ENCODE measurements at places on chromosomes 2 and 18. TPM values are rescaled to one million over a fixed set of nuclear protein-coding genes. Genes with fewer than 3 reads are reported as not detected.

- no peak for DNase-seq
These were observed 627 bp downstream of the WDCP start for GRCh38 chr2:24046599-24046929.

GRCh38 chr2:69180227-69180626 is 167.2 kb downstream of the ANTXR1 start:
- no peak for DNase-seq

GRCh38 chr18:79283929-79284328 is 111.8 kb upstream of the NFATC1 start:
- no peak for DNase-seq

DNA sequence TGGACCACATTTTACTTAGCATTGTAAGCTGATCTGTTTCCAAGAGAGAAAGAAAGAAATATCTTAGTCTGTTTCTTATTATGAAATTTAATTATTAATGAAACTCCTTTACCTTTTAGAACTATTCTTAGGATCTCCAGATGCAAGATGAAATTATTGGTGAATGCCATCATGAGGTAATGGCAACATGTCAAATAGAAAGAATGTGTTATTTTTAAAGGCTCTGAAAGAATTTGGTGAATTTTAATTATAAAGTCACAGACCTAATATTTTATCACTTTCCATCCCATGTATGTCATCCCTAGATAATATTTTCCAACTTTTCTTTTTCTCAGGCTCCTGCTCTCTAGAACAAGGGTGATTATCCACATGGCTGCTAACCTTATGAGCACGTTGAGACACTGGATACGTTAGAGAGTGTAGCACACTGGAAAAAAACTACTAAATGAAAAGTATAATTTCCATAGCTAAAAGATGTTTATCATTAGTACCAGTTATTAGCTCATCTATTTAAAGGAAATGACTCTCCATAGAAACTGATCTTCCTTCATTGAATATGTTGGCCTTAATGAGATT is 95.2 kb upstream of the SCG2 start:
- DNase-seq = no peak

DNA sequence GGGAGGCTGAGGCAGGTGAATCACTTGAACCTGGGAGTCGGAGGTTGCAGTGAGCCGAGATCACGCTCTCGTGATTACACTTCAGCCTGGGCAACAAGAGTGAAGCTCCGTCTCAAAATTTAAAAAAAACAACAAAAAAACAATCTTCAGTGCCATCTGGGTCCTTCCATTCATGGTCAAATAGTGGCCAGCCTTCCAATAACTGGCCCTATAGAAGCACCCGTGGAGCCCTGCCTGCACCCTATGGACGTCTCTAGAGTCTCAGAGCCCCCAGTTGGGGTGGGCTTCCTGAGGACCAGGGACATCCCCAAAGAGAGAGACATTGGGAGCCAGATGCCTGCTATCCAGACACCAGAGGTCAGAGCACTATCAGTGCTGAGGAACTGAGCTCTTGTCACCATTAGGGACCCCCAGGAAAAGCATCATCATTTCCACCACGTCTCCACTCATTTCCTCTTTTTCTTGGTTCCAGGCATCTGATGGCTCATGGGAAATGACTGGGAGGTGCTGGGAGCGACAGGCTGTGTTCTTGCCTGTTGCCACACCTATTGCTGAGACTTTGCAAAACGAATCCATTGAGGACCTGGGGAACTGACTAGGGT is 9.4 kb downstream of the NEU2 start:
- no peak for DNase-seq

DNA sequence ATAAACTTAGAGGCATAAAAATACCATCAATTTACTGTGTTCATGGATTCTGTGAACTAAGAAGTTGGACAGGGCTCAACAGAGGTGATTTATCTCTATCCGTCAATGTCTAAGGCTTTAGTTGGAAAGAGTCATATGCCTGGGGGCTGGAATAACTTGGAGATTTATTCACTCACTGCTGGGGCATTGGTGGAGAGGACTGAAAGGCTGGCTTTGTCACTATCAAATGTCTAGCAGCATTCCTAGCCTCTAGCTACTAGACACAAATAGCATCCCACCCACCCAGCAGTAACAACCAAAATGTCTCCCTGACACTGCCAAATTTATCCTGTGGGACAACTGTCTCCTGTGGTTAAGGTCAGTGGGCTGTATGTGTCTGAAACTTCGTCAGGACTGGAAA is 71.0 kb downstream of the EVA1A start:
- no peak for DNase-seq

DNA sequence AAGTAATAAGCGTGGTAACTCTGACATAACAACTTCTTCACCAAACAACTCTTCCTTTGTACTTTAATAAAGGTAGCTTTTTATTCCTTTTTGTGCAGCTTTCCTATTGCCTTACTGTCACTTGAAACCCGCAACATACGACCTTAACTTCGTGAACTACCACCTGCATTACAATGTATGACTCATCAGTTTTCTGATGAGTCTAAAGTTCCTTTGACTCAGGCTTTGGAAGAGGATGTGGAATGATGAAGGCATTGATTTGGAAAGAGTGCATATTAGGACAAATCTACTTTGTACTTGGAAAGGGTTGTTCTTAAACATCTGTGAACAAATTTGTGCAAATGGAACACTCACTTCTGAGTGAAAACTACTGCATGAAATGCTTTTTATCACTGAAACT is 1012.1 kb downstream of the TMEM182 start:
- DNase-seq = no peak

GRCh38 chr2:189421644-189422043 is 19.6 kb upstream of the WDR75 start:
- no peak for DNase-seq

GRCh38 chr2:776038-776437 is 98.8 kb upstream of the TMEM18 start:
- no peak for DNase-seq

DNA sequence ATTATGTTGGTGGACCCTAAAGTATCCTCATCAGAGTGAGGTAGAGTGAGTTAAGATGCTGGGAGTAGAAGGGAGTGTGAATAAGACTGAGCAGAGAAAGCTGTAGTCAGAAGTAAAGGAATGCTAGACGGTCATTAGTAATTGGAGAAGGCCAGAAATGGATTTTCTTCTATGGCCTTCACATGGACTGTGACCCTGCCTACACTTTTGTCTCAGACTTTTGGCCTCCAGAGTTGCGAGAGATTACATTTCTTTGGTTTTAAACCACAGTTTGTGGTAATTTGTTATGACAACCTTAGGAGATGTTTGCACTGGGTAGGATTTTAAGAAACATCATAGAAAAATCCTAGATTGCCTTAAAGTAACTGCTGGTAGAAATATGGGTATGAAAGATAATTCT is 1267.7 kb upstream of the TMEFF2 start:
- DNase-seq = no peak

DNA sequence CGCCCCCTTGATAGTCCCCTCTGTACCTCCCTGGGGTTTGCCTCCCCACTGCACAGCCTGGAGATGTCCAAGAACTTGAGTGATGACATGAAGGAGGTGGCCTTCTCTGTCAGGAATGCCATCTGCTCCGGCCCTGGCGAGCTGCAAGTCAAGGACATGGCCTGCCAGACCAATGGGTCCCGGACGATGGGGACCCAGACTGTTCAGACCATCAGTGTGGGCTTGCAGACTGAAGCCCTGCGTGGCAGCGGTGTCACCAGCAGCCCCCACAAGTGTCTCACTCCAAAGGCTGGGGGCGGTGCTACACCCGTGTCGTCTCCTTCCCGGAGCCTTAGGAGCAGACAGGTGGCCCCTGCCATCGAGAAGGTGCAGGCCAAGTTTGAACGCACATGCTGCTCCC is 119.9 kb downstream of the MTCL1 start:
- no peak for DNase-seq

DNA sequence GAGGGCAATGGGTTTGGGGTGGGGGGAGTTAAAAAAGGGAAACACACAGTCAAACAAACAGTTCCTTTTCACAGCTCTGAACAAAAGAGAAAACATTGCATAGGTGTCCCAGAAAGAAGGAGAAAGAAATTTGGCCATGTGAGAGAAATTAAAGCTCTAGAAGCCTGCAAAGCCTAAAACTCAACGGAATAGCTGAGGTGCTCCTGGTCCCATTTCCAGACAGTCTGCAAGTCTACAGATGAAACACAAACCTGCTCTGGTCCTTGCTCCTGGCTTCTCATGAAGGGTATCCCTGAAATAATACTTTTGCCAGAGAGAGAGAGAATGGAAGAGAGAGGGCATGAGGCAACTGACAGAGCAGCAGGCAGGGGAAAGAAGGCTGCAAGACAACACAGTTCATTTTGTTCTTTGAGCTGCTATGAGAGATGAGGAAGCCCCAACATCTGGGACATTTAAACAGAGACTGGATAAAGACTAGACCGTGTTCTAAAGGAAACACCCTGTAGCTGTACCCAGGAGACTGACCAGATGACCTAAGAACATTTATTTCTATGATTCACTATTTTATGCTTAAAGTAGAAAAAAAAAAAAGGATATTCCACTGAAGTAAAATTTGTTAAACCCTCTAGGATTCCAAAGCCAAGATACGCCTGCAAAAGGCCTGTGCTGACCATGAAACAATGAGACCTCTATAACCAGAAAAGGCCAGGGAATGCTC is 57.3 kb upstream of the CYP26B1 start:
- no peak for DNase-seq

GRCh38 chr2:12057436-12058166 is 311.2 kb downstream of the LPIN1 start:
- no peak for DNase-seq

DNA sequence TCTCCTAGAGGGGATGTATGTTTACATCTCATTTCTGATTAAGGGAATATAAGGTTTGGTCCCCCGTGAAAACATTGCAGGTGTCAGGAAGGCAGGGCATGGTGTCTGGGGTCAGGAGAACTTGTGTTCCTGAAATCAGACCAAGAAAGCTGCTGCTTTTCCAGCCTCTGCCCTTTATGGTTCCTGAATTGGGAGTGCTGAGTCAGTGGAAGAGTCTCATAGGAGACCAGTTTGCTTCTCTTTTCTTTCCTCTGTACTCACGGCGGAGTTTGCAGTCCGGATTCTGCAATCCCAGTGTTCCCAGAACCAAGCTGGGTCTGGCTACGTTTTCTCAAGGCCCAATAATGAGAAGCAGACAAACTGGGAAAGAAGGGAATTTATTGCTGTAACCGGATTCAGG is 5.1 kb upstream of the MARCO start:
- DNase-seq = no peak

- no peak for DNase-seq
These were observed 57.2 kb downstream of the TSHZ1 start for GRCh38 chr18:75267643-75268363.

GRCh38 chr2:18245375-18245774 is 315.1 kb downstream of the RDH14 start:
- no peak for DNase-seq

DNA sequence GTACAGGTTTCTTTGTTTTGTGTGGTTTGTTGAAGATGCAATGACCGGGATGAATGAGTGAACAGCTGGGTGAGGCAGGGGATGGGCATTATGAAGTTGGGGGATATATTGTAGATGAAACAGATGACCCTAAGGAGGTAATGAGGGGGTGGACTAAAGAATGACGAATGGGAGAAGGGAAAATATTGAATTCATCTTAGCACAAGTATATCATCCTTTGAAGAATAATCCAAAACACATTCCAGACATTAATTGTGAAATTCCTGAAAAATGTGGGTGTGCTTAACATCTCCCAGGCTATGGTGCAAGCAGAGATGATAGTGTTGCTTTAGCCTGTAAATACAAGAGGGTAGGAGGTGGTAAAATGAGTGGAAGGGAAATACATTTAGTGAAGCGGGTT is 5.8 kb downstream of the CRIM1 start:
- no peak for DNase-seq

DNA sequence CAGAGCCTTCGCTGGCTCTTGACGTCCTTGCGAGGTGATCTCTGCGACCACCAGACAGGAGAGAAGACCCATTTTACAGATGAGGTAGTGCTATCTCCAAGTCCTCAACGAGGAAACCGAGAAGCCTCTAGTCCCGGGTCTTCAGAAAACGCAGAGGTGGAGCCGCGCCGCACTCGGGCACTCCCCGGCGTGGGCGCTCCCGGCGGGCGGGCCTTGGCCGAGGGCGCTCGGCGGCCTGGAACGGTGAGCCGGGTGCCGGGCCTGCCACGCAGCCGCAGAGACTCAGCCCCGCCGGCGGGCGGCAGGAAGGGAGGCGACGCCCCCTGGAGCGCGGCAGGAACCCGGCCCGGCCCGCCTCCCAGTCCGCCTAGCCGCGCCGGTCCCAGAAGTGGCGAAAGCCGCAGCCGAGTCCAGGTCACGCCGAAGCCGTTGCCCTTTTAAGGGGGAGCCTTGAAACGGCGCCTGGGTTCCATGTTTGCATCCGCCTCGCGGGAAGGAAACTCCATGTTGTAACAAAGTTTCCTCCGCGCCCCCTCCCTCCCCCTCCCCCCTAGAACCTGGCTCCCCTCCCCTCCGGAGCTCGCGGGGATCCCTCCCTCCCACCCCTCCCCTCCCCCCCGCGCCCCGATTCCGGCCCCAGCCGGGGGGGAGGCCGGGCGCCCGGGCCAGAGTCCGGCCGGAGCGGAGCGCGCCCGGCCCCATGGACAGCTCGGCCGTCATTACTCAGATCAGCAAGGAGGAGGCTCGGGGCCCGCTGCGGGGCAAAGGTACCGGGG is at the start of gene CTDSP1:
TSS of gene CTDSP1 (plus strand) at position 478 of the 776 bp plus-strand sequence. CDS start at position 701, 223 bp downstream.
- DNase-seq = peak; percentile 96

DNA sequence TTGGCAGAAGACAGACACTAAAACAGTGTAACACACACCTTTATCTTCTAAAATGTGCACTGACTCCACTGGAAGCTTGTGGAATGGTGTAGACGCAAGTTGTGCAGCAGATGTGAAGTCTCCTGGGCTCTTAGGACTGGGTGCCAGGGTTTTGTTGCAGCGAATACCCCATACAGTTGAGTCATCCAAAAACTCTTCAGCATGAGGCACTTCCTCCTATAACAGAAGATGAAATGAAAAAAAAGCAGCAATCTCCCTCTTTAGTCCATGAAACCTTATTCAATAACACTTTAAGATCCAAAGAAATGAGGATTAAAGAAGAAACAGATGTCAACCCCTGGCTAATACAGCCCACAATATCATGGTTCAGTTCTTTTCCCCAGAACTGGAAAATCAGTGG is 22.2 kb downstream of the BUB1 start:
- no peak for DNase-seq

GRCh38 chr2:164600763-164601162 is 20.5 kb downstream of the GRB14 start:
- DNase-seq = no peak

DNA sequence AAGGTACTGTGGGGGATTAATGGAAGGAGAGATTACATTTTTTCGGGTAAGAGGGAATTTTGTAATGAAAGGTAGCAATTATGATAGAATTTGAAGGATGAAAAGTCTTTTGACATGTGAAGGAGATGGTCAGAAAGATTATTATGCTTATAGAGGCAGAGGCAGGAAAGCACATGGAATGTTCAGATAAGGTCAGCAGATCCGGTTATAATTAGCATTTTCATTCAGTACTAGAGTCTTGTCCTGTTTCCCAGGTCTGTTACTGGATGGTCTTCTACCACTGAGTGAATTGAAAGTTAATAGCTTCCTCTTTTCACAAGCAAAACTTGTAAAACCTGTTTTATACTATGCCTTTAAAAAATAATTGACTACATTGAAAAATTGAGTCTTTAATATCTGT is 116.9 kb downstream of the PHLPP1 start:
- DNase-seq = no peak

The DYNAP gene
- total RNA-seq = not detected

The MC5R gene
- total RNA-seq = not detected

The OXER1 gene
- not detected for total RNA-seq

The TSPYL6 gene
- not detected for total RNA-seq

The CPO gene
- not detected for total RNA-seq

The OR6B2 gene
- not detected for total RNA-seq

The EGR4 gene
- total RNA-seq = not detected

The TEX44 gene
- total RNA-seq = not detected

The MROH2A gene
- not detected for total RNA-seq

The TYMS gene
- 288 TPM for total RNA-seq

The HPCAL1 gene
- total RNA-seq = 70.0 TPM

The IL1RL1 gene
- 0.71 TPM for total RNA-seq

The TEKT4 gene
- not detected for total RNA-seq
